ENCODE measurements at places on chromosomes 16 and 17. TPM values are rescaled to one million over a fixed set of nuclear protein-coding genes. Genes with fewer than 3 reads are reported as not detected.

GRCh38 chr17:60305141-60305540, 86.8 kb downstream of the USP32 start:
- DNase-seq = peak; percentile 53

DNA sequence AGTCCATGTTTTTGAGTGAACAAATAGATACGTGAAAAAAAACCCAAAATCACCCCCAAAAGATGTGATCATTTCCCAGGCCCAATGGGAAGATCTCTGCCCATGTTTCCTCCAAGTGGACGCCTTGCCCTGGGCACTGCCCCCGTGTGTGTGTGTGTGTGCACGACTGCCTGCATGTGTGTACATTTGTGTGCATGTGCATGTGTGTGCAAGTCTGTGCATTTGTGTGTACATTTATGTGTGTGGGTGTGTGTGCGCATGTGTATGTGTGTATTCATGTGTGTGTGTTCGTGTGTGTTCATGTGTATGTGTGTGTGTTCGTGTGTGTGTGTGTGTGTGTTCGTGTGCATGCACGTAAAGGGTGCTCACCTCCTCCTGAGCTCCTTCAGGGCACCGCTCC, 16.8 kb upstream of the LRRC37A3 start:
- DNase-seq = no peak

LYRM9 gene
- 1.9 TPM for total RNA-seq

TP53TG3C gene
- total RNA-seq = not detected

DNA sequence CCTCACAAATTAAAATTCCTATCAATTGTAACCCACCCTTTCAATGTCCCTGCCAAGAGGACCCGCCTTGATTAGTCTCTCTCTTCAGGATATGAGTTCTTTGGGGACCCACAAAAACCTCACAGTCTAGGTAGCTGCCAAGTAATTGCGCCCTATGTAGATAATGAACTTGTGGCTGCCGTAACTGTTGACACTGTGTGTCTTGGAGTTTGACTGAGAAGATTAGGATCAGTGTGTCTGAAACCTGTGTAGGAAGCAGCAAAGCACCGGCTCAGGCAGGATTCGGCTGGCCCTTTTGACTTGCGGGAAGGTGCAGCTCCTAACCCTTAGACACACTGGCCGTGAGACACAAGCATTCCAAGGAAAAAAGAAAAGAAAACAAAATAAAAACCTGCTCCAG, 17.8 kb upstream of the SLC6A4 start:
- no peak for DNase-seq

DNA sequence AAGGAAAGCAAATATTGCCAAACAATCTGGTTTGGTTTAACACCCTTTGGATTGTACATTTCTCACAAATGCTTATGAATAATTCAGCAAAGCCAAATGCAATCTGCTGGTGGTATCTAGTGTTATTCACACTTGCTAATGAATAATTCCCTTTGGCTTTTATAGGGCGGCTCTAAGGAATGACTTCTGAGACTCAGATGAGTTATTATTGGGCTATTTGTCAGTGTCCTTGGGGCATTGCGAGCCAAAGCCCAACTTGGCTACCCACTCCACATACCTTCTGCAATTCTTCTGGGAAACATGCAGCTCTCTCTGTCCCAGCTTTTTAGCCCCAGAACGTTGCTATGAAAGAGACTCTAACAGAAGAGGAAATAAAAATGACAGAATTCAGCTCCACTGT, 41.1 kb downstream of the FTO start:
- DNase-seq = no peak

DNA sequence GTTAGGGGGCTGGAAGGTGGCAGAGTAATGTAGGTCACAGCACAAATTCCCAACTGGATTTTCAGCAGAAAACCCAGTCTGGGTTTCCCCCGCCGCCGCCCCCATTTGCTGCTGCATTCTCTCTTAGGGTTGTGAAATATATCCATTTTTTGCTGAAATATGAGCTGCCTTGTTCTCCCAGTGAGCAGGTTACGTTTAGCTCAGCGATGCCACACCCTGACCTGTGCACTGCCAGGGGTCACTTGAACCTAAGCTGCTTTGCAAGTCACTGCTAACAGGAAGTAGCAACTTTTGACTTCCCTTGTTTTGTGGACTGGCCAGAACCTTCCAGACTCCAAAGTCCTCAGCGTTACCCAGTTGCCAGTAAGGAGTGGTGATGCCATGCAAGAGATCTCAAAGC, 274.1 kb downstream of the CPPED1 start:
- no peak for DNase-seq

GRCh38 chr16:51150165-51150887, 744 bp downstream of the SALL1 start:
- DNase-seq = no peak

GRCh38 chr16:19589771-19590302, 34.3 kb downstream of the VPS35L start:
- no peak for DNase-seq

SAMD14 gene
- total RNA-seq = 0.59 TPM

CEP295NL gene
- total RNA-seq = not detected

DNA sequence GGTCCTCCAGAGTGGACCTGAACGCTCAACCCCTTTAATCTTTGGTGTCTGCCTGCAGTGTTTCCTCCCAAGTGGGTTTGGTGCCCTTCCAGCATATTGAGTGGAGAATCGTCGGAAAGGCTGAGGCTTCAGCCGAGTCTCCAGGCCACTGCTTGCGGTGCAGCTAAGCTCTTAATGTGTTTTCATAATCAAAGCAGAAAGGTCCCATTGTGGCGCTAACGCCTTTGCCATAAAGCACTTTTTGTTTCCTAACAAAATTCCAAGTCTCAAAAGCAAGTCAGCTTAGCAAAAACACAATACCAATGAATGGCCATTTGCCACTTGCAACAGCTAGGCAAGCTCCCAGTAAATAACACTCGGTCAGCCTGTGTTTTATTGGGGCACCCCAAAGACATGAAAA, 57.6 kb downstream of the KSR1 start:
- no peak for DNase-seq

DPEP2 gene
- 0.23 TPM for total RNA-seq

GRCh38 chr17:19385521-19385983, 1.4 kb downstream of the MFAP4 start:
- no peak for DNase-seq

VMO1 gene
- 0.55 TPM for total RNA-seq

GRCh38 chr16:4239020-4239419, 2.9 kb downstream of the SRL start:
- DNase-seq = no peak

AXIN1 gene
- 29.8 TPM for total RNA-seq

All from OCI-LY7 (cell line).